ENCODE measurements at places on chromosomes 16 and 17.
A peak's percentile ranks its signal among the peaks of the same experiment; 100 is the strongest.

GRCh38 chr16:88861359-88861758 lies 4.4 kb downstream of the TRAPPC2L start:
- no peak for DNase-seq

DNA sequence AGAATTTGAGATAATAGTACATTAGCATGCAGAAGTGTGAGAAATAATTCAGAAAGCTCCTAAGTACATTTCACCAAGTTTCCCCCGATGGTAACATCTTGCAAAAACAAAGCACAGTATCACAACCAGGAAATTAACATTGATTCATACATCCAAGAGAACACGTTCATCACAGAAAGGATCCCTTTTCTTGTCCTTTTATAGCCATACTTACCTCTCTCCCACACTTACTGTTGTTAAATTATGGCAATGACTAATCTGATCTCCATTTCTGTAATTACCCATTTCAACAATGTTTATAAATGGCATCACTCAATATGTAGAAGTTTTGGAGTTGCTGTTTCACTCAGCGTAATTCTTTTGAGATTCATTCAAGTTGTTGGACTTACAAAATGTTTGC lies 1260.0 kb downstream of the CDH8 start:
- DNase-seq: no peak

- no peak for DNase-seq
Observed at GRCh38 chr16:28106467-28107215, 43.1 kb upstream of the GSG1L start.

- no peak for DNase-seq
Observed at GRCh38 chr17:8455665-8456209, 20.1 kb downstream of the NDEL1 start.

DNA sequence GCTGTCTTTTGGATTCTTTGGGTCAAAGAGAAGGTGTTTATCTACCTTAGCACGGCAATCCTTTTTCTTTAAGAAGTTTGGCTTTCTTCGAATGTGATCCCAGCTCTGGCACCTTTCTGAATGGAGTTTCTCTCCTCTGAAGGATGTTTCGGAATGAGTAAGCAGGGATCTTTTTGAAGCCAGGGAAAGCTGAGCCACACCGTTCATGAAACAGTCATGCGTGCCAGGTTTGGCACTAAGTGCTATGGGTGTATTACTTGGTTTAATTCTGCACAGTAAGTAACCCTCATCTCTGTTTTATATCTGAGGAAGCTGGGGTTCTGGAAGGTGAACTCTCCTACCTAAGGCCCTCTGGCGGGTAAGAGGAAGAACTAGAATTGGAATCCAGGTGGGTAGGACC lies 234.5 kb downstream of the NTN1 start:
- DNase-seq: no peak

- DNase-seq: no peak
Observed at GRCh38 chr16:57653936-57654335, 14.2 kb upstream of the ADGRG3 start.

GRCh38 chr17:14366199-14366598 lies 65.3 kb downstream of the HS3ST3B1 start:
- DNase-seq: no peak

DNA sequence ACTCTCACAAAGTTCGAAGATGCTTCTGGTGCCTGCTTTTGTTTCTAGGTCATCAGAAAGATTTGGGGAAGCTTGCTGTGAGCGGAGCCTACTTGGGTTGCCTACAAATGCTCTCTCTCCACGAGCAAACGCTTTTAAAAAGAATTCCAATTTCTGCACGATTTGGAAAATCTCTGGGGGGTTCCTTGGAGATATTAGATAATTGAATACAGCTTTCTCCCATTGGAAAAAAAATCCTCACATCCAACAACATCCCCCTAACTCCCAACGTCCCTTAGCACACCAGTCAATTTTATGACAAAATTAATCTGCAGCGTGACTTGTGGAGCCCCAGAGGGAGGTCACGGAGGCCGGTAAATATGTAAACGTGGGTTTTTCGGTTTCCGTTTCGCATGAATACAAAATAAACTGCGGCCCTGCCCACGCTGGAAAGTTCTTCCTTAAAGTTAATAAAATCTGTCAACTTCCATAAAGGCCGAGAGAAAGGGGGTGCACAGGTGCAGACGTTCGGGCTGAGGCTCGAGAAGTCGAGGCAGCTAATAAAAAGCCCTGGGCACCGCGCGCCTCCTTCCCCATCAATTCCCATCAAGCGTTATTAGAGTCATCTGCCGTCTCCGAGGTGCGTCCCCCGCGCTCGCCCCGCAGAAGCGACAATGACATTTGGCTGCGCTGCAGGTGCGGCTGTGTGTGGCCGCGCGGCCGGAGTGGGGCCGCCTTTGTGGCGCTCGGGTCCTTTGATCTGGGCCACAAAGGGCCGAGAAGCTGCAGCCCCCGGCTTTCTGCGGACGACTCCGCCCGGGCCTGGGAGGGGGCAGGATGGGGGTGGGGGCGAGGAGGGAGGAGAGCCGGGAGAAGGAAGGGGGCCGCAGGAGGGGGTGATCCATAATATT lies 37.6 kb downstream of the SALL1 start:
- no peak for DNase-seq

DNA sequence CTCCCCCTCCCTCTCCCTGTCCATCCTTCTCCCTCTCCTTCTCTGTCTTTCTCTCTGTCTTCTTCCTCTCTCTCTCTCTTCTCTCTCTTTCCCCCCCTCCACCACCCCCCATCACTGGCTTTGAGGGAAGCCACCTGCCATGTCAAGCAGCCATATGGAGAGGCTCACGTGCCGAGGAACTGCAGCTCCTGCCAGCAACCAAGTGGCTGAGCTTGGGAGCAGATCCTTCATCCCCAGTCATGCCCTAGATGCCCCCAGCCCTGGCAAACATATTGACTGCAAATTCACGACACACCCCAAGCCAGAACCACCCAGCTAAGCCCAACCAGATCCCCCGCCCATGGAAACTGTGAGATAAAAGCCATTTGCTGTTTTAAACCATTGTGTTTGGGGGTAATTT lies 40.9 kb upstream of the RBFOX3 start:
- no peak for DNase-seq

DNA sequence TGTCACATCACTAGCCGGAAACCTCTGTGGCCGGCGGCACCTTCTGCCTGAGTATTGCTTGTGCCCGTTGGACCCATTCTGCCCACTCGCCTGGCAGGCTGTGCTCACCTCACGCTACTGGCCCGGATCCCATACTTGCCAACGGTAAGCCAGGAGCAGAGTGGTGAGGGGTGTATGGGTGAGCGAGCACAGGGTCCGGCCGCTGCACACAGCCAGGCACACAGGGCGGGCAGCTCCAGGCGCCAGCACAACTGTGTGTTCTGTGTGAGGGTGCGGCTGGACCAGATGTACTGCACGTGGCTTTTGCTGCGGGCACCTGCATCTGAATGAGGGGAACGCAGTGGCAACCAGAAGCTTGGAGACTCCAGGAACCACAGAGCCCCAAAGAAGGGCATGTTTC lies 455.7 kb downstream of the CDH8 start:
- DNase-seq: no peak

GRCh38 chr17:1173432-1174262 lies 6.1 kb downstream of the ABR start:
- DNase-seq: no peak

GRCh38 chr17:47896672-47897490 lies 845 bp downstream of the SP2 start:
- no peak for DNase-seq

DNA sequence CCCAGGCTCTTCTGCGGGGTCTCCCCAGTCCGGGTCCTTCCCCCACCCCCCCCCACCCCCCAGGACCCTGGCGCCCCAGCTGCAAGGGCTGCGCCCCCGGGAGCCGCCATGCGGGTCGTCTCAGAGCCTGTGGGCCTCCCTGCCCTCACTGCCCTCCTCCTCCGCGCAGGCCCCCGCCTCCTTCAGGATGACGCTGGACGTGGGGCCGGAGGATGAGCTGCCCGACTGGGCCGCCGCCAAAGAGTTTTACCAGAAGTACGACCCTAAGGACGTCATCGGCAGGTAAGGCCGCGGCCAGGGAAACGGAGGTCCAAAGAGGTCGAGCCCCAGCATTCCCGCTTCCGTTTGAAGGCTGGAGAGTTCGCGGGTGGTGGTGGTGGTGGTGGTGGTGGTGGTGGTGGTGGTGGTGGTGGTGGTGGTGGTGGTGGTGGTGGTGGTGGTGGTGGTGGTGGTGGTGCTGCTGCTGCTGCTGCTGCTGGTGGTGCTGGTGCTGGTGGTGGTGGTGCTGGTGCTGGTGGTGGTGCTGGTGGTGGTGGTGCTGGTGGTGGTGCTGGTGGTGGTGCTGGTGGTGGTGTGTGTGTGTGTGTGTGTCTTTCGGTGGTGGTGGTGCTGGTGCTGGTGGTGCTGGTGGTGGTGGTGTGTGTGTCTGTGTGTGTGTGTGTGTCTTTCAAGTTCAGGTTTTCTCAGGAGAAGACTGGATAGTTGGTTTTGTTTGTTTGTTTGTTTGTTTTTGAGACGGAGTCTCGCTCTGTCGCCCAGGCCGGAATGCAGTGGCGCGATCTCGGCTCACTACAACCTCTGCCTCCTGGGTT lies 615 bp downstream of the PHKG2 start:
- DNase-seq: no peak

DNA sequence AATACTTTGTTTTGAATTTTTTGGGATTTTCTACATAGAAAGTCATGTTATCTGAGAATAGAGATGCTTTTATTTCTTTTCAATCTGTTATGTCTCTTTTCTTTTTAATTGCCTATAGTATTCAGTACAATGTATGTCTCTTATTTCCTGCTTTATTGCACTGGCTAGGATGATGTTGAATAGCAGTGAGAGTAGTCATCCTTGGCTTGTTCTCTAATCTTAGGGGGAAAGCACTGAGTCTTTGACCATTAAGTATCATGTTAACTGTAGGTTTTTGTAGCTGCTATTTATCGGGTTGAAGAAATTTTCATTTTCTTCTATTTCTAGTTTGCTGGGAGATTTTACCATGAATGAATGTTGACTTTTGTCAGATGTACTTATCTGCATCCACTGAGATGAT lies 10.0 kb upstream of the ABCA3 start:
- DNase-seq: no peak

GRCh38 chr16:81499576-81500380 lies 55.2 kb downstream of the CMIP start:
- DNase-seq: no peak

DNA sequence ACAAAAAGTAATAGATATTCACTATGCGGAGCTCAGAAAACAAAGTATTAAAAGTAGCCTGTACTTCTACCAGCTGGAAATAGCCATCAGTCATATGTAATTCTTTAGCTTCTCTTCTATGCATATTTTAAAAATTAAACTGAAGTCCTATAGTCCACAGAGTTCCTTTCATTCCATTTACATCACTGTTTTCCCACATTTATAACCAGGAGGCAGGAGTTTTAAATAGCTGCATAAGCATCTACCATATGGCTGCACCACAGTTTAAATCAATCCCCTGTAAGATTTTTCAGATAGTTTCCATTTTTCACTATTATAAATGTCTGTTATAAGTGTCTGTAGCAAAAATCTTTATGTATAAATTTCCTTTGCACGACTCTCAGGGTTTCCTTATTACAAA lies 45.1 kb downstream of the ZFHX3 start:
- no peak for DNase-seq

GRCh38 chr16:89742948-89743347 lies 21.6 kb downstream of the ZNF276 start:
- DNase-seq: no peak

GRCh38 chr16:84563786-84564420 lies 54.0 kb downstream of the COTL1 start:
- no peak for DNase-seq

GRCh38 chr17:77476498-77476897 lies 335.7 kb downstream of the SEC14L1 start:
- no peak for DNase-seq

GRCh38 chr16:56057151-56057550 lies 134.1 kb upstream of the GNAO1 start:
- no peak for DNase-seq

- DNase-seq: no peak
Observed at GRCh38 chr16:3122926-3123570, 10.7 kb downstream of the ZNF205 start.

- no peak for DNase-seq
Observed at GRCh38 chr16:30041841-30042240, 10.8 kb upstream of the TLCD3B start.

DNA sequence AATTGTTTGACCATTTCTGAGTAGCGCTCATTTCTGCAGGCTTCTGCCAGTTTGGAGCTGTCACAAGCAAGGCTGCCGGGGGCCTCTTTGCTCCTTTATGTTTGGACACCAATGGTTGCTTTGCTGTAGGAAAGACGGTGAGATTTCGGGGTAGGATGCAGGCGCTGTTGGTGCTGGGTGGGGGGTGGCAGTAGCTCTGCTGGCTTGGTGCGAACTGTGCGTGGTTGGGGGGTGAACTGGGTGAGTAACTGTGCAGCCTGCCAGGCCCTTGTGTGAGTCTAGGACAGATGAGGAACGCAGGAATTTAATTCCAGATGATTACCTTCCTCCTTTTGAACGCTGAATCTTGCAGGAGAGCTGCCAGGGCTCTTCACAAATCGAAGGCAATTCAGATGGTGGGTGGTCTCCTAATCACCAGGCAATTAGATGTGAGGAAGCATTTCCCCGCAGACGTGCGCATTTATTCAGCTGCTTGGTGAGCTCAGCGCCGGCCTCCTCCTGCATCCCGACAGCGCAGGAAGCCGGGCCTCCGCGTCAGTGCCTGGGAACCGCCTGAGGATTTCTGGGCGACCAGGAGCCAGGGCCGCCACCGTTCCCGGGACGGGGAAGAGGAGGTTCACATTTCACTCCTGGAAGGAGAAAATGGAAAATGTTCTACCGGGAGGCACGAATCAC lies 154.4 kb downstream of the FOXL1 start:
- no peak for DNase-seq

GRCh38 chr16:70653809-70654771 lies 7.7 kb downstream of the IL34 start:
- DNase-seq: peak; percentile 73

DNA sequence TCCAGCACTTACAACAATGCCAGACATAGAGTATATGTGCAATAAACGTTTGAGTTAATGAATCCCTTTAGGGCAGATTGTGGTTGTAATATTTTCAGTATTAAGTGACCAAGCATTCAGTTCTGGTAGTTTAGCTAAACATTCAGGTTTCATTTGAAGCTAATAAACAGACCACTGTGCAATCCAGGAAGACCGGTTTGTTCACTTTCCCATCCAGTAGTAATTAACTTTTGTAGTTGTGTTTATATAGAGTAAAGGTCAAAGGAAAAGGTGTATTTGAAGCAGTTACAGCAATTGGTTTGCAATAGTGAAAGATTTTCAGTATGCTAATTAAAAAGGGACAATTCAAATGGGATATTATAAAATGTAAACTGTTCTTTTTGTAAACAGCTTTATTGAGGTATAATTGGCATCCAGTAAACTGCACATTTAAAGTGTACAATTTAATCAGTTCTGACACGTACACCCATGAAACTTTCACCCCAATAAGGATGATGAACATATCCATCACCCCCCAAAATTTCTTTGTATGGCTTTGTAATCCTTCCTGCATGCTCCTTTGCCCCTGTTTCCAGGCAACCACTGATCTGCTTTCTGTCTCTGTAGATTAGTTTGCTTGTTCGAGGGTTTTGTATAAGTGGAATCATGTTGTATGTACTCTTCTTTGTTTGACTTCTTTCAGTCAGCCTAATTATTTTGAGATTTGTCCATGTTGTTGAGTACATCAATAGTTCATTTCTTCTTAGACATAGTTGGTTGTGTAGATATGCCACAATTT lies 26.3 kb downstream of the MRTFB start:
- DNase-seq: no peak

Data from activated T-cell treated with anti-CD3 and anti-CD28 coated beads, Interleukin-2, amount 50 U/mL, for 4 hours (primary cell).